ENCODE measurements at places on chromosomes 2 and 18.

DNA sequence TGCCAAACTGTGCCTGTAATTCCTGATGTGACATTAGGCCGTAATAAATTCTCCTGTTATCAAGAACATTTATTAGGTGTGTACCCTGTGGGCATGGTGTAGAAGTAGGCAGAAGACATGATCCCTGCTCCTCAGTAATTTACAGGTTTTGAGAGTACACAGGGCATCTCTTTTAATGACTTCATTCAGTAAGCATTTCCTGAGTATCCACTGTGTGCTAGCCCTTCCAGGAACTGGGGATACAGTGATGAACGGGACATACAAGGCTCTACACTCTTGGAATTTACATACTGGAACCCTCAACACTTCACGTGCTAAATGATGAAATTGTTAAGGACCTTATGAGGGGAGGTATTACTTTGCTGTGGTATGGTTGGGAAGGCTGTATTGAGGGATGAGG lies 30.2 kb downstream of the DIS3L2 start:
- no peak for DNase-seq

GRCh38 chr2:176234940-176235339 lies 34.3 kb upstream of the MTX2 start:
- no peak for DNase-seq

- no peak for DNase-seq
These were observed 245.6 kb downstream of the ANAPC1 start for GRCh38 chr2:111638274-111638877.

DNA sequence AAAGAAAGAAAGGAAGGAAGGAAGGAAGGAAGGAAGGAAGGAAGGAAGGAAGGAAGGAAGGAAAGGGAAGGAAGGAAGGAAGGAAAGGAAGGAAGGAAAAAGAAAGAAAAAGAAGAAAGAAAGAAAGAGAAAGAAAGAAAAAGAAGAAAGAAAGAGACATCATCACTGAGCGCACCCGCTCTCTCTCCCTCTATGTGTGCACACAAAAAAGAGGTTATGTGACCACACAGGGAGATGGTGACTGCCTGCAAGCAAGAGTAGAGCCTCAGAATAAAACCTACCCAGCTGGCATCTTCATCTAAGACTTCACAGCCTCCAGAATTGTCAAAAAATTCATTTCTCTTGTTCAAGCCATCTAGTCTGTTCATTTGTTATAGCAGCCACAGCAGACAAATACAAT lies 1307.4 kb upstream of the ACVR2A start:
- DNase-seq, result no peak

DNA sequence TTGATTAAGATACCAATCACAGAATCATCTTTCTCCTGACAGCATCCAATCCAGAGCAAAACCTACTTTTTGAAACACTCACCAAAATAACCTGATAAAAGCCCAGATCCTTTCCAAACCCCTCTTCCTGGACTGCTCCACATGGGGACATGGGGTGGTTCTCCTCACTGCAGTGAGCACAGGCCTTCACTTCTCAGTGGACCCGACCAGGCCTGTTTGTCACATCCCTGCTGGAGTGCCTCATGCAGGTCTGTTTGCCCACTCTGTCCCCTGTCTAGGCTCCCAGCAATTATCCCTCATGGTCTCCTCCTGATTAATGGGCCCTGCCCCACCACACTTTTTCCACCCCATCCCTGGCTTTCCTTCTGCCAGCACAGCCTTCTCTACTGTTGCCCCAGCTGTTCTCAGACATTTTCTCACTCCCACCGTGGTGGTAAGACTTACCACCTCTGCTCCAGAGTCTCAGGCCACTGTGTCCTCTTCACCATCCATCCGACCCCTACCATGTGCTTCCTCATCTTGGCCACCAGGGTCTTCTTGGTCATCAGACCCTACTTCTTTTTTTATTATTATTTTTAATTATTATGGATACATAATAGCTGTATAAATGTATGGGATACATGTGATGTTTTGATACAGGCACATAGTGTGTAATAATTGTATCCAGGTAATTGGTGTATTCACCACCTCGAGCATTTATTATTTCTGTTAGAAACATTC lies 21.1 kb downstream of the MRPL30 start:
- no peak for DNase-seq

- DNase-seq, result no peak
These were observed 480.4 kb downstream of the NR4A2 start for GRCh38 chr2:155852156-155852555.

DNA sequence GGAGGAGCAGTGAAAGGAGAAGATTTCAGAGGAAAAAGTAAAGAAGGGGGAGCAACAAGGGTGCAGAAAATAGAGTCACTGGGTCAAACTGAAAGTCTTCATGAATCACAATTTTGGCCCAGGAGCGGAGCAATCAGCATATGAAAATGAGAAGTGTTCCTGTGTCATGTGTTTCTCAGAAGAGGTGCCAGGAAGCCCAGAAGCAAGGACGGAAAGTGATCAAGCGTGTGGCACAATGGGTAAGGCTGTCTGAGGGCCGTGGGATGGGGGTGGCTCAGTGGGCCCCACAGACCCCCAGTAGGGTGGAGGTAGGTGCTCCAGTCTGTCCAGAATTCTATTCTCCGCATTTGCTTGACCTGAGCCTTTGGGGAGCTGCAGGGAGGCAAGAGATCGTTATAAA lies 44.2 kb downstream of the SP140 start:
- no peak for DNase-seq

- DNase-seq, result no peak
These were observed 157.5 kb upstream of the ID2 start for GRCh38 chr2:8524388-8524787.

Data from pons (tissue), 1 donor.